ENCODE measurements at places on chromosomes 11 and 22. TPM values are rescaled to one million over a fixed set of nuclear protein-coding genes. Genes with fewer than 3 reads are reported as not detected.

Gene PATL1
- polyA plus RNA-seq = 5.3 TPM

Gene CALCA
- polyA plus RNA-seq = not detected

Gene MMP13
- not detected for polyA plus RNA-seq

Gene APIP
- polyA plus RNA-seq = 24.5 TPM

Gene APOBEC3H
- 2.6 TPM for polyA plus RNA-seq

Gene OR8D1
- not detected for polyA plus RNA-seq

Gene PARVG
- 47.5 TPM for polyA plus RNA-seq

Gene ADM2
- polyA plus RNA-seq = 0.20 TPM

Gene GPHA2
- not detected for polyA plus RNA-seq

- H3K27me3 ChIP-seq = no peaks in the 10 kb centered on the region
- no peaks in the 10 kb centered on the region for H3K36me3 ChIP-seq
- no peak overlapping the region for H3K4me3 ChIP-seq
- no peak for DNase-seq
- H3K4me1 ChIP-seq = no peaks in the 10 kb centered on the region
These were observed 8.3 kb downstream of the GAL3ST1 start for GRCh38 chr22:30566125-30566524.

- peaks cover 3% of the 10 kb centered on the region for H3K36me3 ChIP-seq
- H3K27ac ChIP-seq = no peak overlapping the region
- H3K27me3 ChIP-seq = peaks cover 7% of the 10 kb centered on the region
- no peak for DNase-seq
- H3K4me1 ChIP-seq = peaks cover 24% of the 10 kb centered on the region
- H3K4me3 ChIP-seq = peak overlapping the region; percentile 92
These were observed 1.0 kb upstream of the TRIM44 start for GRCh38 chr11:35661534-35661933.

DNA sequence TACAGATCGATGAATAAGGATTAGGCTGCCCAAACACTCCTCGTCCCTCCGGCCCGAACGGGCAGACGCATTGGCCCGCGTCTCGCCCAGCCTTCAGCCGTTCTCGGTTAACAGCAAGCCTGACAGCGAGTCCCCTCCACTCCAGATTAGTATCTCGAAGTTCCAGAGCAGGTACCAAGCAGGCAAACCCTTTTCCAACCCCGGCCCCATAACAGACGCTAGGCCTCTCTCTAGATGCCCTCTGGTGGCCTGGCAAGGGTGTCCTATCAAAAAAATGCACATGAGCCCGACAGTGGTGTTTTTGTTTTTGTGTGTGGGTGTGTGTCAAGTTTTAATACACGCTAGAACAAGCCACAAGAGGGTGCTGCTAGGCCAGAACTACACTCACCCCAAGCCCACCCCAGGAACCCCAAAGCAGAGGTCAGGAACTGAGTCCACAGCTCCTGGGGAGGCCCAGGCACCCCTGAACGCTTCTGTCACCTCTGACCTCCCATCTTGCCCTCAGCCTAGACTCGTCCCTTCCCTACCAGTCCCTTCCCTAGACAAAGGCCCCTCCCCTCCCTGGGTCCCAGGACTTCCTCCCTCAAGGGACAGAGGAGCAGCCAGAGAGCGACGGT is 658 bp upstream of the ARFGAP2 start:
- no peaks in the 10 kb centered on the region for H3K27me3 ChIP-seq
- H3K4me1 ChIP-seq = peaks cover 43% of the 10 kb centered on the region
- peak overlapping the region; percentile 93 for H3K27ac ChIP-seq
- peak; percentile 62 for DNase-seq

DNA sequence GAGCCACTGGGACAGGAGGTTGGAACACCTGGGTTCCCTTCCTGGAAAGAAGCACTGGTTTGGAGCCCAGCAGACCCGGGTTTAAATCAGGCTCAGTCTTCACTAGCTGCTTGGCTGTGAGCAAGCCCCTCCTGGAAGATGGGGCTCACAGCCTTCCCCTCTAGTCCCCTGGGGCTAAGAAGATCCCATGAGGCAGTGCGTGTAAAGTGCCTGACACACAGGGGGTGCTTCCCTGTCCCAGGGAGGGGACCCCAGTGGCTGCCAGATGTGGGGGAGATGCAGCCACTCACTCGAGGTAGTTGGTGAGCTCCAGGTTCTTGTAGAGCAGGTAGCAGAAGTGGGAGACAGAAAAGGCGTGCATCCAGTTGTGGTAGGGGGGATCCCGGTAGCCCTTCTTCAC is 93.2 kb downstream of the PDE2A start:
- no peaks in the 10 kb centered on the region for H3K27me3 ChIP-seq
- H3K4me1 ChIP-seq = peaks cover 18% of the 10 kb centered on the region
- no peak overlapping the region for H3K27ac ChIP-seq

DNA sequence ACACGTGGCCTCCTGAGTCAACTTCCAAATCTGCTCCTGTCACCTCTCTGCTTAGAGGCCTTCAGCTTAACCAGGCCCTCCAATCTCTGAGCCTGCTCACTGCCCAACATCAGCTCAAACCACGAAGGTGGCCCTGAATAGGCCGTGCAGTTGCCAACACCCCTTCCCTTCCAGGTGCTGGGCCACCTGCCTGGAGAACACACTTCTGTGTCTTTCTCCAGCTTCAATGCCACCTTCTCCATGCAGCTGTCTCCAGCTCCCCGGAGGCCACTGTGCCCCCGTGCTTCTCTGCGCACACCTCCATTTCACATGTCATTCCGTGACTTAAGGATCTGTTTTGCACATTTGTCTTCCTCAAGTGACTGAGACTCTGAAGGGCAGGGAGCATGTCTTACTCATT is 5.3 kb downstream of the RELA start:
- DNase-seq = no peak
- H3K4me1 ChIP-seq = peaks cover 49% of the 10 kb centered on the region
- H3K27ac ChIP-seq = no peak overlapping the region
- peaks cover 68% of the 10 kb centered on the region for H3K36me3 ChIP-seq

- H3K36me3 ChIP-seq = peaks cover 66% of the 10 kb centered on the region
- no peak overlapping the region for H3K4me3 ChIP-seq
- no peaks in the 10 kb centered on the region for H3K4me1 ChIP-seq
- H3K27me3 ChIP-seq = no peaks in the 10 kb centered on the region
These were observed 12.8 kb downstream of the MOB2 start for GRCh38 chr11:1473786-1474185.

DNA sequence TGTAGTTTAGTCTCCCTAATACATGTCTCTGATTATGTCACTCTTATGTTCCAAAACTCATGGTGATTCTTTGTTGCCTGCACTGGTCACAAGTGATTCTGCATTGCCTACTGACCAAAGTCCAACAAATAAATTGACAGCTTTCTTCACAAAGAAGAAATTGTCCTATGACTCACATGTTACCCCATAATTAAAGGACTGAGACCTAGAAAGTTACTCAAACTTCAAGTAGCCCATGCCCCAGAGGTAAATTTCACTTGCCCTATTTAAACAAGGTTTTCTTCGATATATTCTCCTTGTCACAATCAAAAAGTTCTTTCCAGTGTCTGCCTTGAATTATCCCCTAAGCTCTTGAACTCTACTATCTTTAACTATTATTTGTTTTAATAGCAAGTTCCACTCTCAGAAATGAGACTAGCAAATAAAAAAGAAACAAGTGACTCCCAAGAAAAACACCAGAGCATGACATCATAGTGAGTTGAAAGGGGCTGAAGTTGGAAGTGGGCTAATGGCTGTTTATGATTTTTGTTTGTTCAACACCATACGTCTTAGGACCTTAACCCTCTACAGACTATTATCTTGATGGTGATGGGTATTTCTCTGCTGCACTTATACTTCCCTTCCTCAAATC is 94.5 kb upstream of the BLID start:
- H3K27ac ChIP-seq = no peak overlapping the region
- no peaks in the 10 kb centered on the region for H3K27me3 ChIP-seq
- no peak for DNase-seq
- no peaks in the 10 kb centered on the region for H3K36me3 ChIP-seq
- H3K4me3 ChIP-seq = no peak overlapping the region

DNA sequence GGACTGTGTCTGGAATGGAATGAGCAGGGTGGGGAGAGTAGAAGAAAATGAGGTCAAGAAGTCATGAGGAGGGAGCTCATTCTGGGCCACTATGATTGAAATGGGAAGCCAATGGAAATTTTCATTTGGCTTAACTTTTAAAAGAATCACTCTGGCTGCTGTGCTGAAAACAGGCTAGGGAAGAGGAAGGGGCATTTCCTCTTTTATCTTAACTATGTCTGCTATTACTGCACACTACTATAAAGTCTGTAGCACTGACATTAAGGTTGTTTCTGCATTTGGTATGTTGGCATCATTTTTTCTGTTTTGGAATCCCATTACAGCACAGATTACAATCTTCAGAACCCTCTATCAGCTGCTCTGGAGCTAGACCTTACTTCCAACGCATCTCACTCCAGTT is 8.2 kb downstream of the PATL1 start:
- peaks cover 82% of the 10 kb centered on the region for H3K36me3 ChIP-seq
- H3K4me3 ChIP-seq = no peak overlapping the region
- peaks cover 21% of the 10 kb centered on the region for H3K4me1 ChIP-seq
- no peaks in the 10 kb centered on the region for H3K27me3 ChIP-seq
- H3K27ac ChIP-seq = no peak overlapping the region
- DNase-seq = no peak

GRCh38 chr11:133023232-133023631 is 509.1 kb downstream of the OPCML start:
- H3K4me3 ChIP-seq = no peak overlapping the region
- H3K36me3 ChIP-seq = no peaks in the 10 kb centered on the region

GRCh38 chr11:45092901-45093760 is 53.3 kb upstream of the PRDM11 start:
- H3K27ac ChIP-seq = no peak overlapping the region
- no peak for DNase-seq
- no peak overlapping the region for H3K4me3 ChIP-seq
- H3K27me3 ChIP-seq = peaks cover 2% of the 10 kb centered on the region

All from CD4-positive, CD25-positive, alpha-beta regulatory T cell (primary cell).